ENCODE measurements at places on chromosomes 6 and 20. TPM values are rescaled to one million over a fixed set of nuclear protein-coding genes. Genes with fewer than 3 reads are reported as not detected.

DNA sequence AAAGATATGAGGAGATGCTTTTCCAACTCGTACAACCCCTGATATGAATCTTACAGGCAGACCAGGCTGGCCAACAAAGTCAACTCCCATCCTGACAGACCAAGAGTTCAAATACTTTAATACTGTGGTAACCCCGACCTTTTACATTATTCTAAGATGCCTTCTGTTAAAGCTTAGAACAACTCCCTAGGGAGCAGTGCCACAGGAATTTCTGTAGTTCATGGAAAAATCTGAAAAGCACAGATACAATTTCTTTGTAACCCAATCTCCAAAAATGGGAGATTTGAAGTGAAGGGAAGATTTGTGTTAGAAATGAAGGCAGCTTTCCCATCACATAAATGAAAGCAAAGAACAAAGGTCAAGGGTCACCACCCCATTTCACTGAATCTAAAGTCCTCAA is 151.3 kb upstream of the BEND6 start:
- no peaks in the 10 kb centered on the region for H3K27me3 ChIP-seq
- no peak overlapping the region for H3K4me3 ChIP-seq
- no peak for DNase-seq
- H3K27ac ChIP-seq, result no peak overlapping the region

GRCh38 chr6:82363428-82364086 is at the start of gene TPBG:
Gene TPBG, plus strand, starts transcription at chr6:82363817. Its CDS starts 1,145 bp downstream, at chr6:82364962.
- no peaks in the 10 kb centered on the region for H3K27me3 ChIP-seq
- peak within 1 kb of the TSS; percentile 85 for H3K4me3 ChIP-seq
- H3K36me3 ChIP-seq, result no peaks in the 10 kb centered on the region
- peak; percentile 88 for DNase-seq
- H3K4me1 ChIP-seq, result peaks cover 2% of the 10 kb centered on the region

- DNase-seq, result no peak
- no peak overlapping the region for H3K27ac ChIP-seq
- no peak overlapping the region for H3K4me3 ChIP-seq
- H3K4me1 ChIP-seq, result no peaks in the 10 kb centered on the region
- H3K27me3 ChIP-seq, result no peaks in the 10 kb centered on the region
Measured at GRCh38 chr6:65760285-65760684, 53.3 kb upstream of the EYS start.

- H3K27ac ChIP-seq, result no peak overlapping the region
- H3K36me3 ChIP-seq, result no peaks in the 10 kb centered on the region
- no peaks in the 10 kb centered on the region for H3K4me1 ChIP-seq
- DNase-seq, result no peak
- H3K27me3 ChIP-seq, result no peaks in the 10 kb centered on the region
Measured at GRCh38 chr20:3209946-3210317, 634 bp downstream of the ITPA start.

DNA sequence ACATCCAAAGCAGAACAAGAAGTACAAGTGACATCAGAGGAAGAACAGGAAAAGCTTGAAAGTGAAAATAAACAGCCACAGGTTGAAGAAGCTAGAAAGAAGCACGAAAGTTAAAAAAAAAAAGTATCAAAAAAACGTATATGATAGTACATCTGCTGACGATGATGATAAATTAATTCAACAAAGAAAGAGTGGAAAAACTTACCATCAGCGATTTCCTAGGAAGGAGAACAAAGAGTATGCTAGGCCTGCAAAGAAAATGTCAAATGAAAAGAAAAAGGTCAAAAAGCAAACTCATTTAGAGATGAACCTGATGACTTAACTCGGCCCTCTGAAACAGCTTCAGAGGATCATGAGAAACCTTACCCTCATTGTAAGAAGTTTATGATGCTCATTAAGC is 3.7 kb downstream of the SAYSD1 start:
- no peak overlapping the region for H3K27ac ChIP-seq
- H3K4me1 ChIP-seq, result no peaks in the 10 kb centered on the region
- no peak for DNase-seq
- H3K27me3 ChIP-seq, result no peaks in the 10 kb centered on the region

DNA sequence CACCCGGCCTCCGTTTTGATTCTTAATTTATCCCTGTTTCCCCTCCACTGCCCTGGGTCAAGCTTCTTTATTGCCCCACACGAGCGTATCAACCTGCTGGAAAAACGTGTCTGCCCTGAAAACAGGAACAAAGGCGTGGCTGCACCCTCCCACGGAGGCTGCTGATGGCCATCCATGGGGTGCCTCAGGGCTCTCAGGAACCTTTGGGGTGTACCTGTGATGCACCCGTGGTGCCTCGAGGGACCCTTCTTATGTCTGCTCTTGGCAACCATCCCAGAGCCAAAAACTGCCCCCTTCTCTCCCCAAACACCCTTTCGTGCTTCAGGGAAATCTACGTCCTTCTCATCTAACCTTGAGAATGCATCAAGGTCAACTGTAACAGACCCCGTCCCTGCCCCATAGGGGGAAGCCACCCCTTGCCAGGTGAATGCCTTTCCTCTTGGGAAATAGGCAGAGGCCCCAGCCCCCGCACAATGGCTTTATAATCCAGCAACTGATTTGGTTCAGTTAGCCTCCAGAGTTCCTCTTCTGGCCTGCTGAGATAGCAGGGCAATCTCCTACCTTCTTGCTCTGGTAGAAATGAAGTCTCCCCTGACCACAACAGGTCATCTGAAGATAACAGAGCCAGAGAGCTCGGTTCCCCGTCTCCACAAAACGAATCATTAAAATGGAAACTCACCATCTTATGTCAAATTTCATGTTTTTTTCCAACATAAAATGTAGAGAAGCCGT is 29.4 kb downstream of the PSMG4 start:
- DNase-seq, result no peak
- H3K4me3 ChIP-seq, result no peak overlapping the region
- H3K27ac ChIP-seq, result no peak overlapping the region
- H3K27me3 ChIP-seq, result no peaks in the 10 kb centered on the region
- no peaks in the 10 kb centered on the region for H3K4me1 ChIP-seq

- no peak overlapping the region for H3K4me3 ChIP-seq
- no peaks in the 10 kb centered on the region for H3K27me3 ChIP-seq
- no peak overlapping the region for H3K27ac ChIP-seq
- peaks cover 5% of the 10 kb centered on the region for H3K4me1 ChIP-seq
- no peaks in the 10 kb centered on the region for H3K36me3 ChIP-seq
Measured at GRCh38 chr6:19024737-19025136, 637.6 kb downstream of the RNF144B start.

GRCh38 chr20:3686867-3687321 is 5.1 kb upstream of the ADAM33 start:
- H3K4me3 ChIP-seq, result no peak overlapping the region
- peak; percentile 92 for DNase-seq
- peaks cover 1% of the 10 kb centered on the region for H3K4me1 ChIP-seq

DNA sequence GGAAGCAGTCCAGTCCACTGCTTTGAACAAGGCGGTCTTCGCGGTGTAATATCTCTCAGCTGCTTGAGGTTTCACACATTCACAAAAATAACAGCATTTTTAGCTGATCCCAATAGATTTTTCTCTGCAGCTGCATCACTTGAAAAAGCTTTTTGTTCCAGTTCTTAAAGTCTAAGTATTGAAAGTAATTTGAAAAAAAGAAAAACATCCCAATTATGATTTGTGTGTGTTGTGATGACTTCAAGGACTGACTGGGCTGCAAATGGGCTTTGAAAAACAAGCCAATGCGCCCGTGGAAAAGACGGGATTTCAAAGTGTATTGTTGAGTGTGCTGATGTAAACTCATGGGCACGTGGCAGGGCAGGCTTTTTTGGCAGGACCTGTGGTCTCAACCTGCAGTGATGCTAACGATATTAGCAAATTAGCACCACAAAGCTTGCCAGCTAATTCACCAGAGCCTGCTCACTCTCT is 151.1 kb downstream of the TMEM242 start:
- no peak overlapping the region for H3K27ac ChIP-seq
- no peak overlapping the region for H3K4me3 ChIP-seq
- DNase-seq, result no peak
- H3K36me3 ChIP-seq, result no peaks in the 10 kb centered on the region
- no peaks in the 10 kb centered on the region for H3K27me3 ChIP-seq
- no peaks in the 10 kb centered on the region for H3K4me1 ChIP-seq

DNA sequence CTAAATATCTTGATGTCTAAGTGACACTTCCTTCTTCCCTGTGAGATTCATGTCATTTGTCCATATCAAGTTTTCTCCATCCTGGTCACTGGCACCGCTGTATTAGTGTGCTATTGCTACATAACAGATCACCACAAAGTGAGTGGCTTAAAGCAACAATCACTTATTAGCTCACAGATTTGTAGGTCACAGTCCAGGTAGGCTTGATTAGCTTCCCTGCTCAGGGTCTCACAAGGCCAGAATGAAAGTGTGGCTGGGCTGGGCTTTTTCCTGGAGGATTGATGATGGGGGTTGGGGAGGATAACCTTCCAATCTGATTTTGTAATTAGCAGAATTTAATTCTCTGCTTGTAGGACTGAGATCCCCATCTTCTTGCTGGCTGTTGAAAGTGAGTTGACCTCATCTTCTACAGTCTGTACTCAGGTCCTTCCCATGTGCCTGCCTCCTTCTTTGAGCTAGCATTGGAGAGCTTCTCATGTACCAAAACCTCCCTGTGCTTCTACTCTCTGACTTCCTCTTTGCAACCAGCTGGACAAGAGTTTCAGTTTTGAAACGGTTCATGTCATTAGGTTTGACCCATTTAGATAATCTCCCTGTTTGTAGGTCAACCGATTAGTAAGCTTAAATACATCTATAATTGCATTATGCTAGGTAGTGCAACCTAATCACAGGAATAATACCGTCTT is 152.4 kb upstream of the MAN1A1 start:
- no peak for DNase-seq
- H3K4me1 ChIP-seq, result no peaks in the 10 kb centered on the region
- H3K27me3 ChIP-seq, result no peaks in the 10 kb centered on the region
- H3K27ac ChIP-seq, result no peak overlapping the region
- no peaks in the 10 kb centered on the region for H3K36me3 ChIP-seq

GRCh38 chr6:157561414-157561790 is 180.4 kb downstream of the ZDHHC14 start:
- no peaks in the 10 kb centered on the region for H3K4me1 ChIP-seq
- no peak overlapping the region for H3K27ac ChIP-seq
- no peaks in the 10 kb centered on the region for H3K36me3 ChIP-seq
- H3K4me3 ChIP-seq, result no peak overlapping the region
- H3K27me3 ChIP-seq, result no peaks in the 10 kb centered on the region
- no peak for DNase-seq

- no peak overlapping the region for H3K4me3 ChIP-seq
- H3K36me3 ChIP-seq, result no peaks in the 10 kb centered on the region
- H3K4me1 ChIP-seq, result peaks cover 5% of the 10 kb centered on the region
- H3K27ac ChIP-seq, result peak overlapping the region; percentile 85
- peak; percentile 75 for DNase-seq
Measured at GRCh38 chr6:35092362-35093117, 48.6 kb downstream of the TCP11 start.

- no peak overlapping the region for H3K4me3 ChIP-seq
- H3K4me1 ChIP-seq, result no peaks in the 10 kb centered on the region
- H3K27me3 ChIP-seq, result no peaks in the 10 kb centered on the region
Measured at GRCh38 chr20:62066983-62067433, 1.3 kb upstream of the TAF4 start.

- no peaks in the 10 kb centered on the region for H3K4me1 ChIP-seq
- no peak overlapping the region for H3K4me3 ChIP-seq
- no peak for DNase-seq
- no peak overlapping the region for H3K27ac ChIP-seq
- H3K27me3 ChIP-seq, result no peaks in the 10 kb centered on the region
- H3K36me3 ChIP-seq, result no peaks in the 10 kb centered on the region
Measured at GRCh38 chr6:99467509-99468106, 42.5 kb upstream of the PNISR start.

GRCh38 chr6:155194399-155194798 is 69.4 kb upstream of the CLDN20 start:
- no peak overlapping the region for H3K27ac ChIP-seq
- DNase-seq, result no peak
- H3K4me3 ChIP-seq, result no peak overlapping the region
- no peaks in the 10 kb centered on the region for H3K27me3 ChIP-seq
- H3K4me1 ChIP-seq, result no peaks in the 10 kb centered on the region
- no peaks in the 10 kb centered on the region for H3K36me3 ChIP-seq

GRCh38 chr6:71499667-71500066 is 211.1 kb downstream of the OGFRL1 start:
- H3K4me3 ChIP-seq, result no peak overlapping the region
- peaks cover 1% of the 10 kb centered on the region for H3K4me1 ChIP-seq
- H3K27me3 ChIP-seq, result no peaks in the 10 kb centered on the region
- H3K36me3 ChIP-seq, result no peaks in the 10 kb centered on the region

DNA sequence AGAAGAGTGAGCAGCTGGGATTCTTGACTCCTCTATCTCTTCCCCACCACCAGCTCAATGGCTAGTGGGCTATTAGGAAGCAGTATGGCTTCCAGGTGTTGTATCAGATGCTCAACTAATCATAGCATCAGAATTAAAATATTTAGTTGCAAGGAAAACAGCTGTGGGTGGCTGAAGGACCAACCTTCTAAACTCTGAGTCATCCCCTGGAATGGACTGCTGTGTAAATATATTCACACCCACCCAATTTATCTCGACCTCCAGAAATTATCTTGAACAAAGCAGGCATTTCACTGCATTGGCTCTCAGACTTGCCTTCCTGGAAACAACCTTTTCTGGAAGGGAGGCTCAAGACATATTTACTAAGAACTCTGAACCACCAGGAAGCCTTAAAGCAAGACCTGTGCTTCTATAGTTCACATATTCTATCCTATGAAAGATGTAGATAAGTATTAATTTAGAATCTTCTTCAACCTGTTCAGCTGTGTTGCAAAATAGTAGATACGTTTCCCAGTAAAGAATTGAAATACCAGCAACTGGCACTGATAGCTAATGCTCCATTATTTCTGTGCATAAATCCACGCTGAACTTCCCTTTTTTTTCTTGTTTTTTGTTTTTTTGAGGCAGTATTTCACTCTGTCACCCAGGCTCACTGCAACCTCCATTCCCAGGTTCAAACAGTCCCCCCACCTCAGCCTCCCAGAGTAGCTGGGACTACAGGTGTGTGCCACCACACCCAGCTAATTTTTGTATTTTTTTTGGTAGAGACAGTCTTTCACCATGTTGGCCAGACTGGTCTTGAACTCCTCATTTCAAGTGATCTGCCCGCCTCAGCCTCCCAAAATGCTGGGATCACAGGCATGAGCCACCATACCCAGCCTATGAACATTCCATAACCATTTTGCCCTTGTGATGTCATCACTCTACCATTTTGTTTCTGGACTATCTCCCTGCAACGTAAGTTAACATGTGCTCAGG is 56.9 kb upstream of the CD2AP start:
- H3K36me3 ChIP-seq, result no peaks in the 10 kb centered on the region
- no peak overlapping the region for H3K4me3 ChIP-seq
- no peaks in the 10 kb centered on the region for H3K27me3 ChIP-seq
- no peak for DNase-seq
- no peak overlapping the region for H3K27ac ChIP-seq

SLC35D3 gene
- not detected for total RNA-seq

HAO1 gene
- total RNA-seq, result not detected

MRPS26 gene
- total RNA-seq, result 23.5 TPM

SPDEF gene
- total RNA-seq, result not detected

EPB41L2 gene
- total RNA-seq, result 176 TPM

UBD gene
- total RNA-seq, result 4.4 TPM

BPIFB1 gene
- total RNA-seq, result not detected

EDN3 gene
- total RNA-seq, result not detected
